Thyroid gland (tissue), 4 donors: ENCODE measurements at places on chromosomes 4 and X. TPM values are rescaled to one million over a fixed set of nuclear protein-coding genes. Genes with fewer than 3 reads are reported as not detected.

GRCh38 chrX:12370497-12370986 lies 232.3 kb downstream of the FRMPD4 start:
- no peaks in the 10 kb centered on the region for H3K27me3 ChIP-seq
- H3K27ac ChIP-seq: no peak overlapping the region
- H3K4me1 ChIP-seq: no peaks in the 10 kb centered on the region
- no peak overlapping the region for H3K4me3 ChIP-seq
- no peak for DNase-seq
- H3K36me3 ChIP-seq: no peaks in the 10 kb centered on the region

DNA sequence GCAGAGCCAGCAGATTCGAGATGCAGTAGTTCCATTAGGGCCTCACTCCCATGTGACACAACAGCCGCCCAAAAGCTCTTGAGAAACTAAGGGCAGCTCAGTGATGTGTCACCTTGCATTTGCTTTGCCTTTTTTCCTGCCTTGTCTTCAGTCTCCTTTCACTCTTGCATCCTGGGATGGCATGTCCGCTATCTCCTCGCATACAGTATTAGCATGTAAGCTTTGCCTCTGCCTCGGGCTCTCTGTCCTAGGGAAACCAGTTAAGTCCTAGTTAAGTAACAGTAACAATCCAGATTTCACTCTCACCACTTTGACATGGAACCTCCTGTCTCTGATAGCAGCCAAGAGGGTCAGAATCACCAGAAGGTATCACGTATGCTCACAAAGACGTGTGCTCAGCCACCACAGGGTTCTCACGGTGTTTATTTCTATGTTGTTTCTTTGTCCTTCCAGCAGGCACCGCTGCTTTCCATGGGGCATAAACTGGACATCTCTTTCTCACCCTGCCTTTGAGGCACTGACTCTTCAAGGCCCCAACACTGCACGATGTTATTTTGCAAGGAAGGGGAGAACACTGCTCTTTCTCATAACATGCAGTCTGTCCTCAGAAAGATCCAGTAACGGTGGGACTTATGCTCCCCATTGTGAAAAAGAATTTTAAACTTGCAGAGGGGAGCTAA lies 26.7 kb upstream of the SORBS2 start:
- peak; percentile 21 for DNase-seq
- H3K27ac ChIP-seq: peak overlapping the region; percentile 29
- H3K4me3 ChIP-seq: no peak overlapping the region
- no peaks in the 10 kb centered on the region for H3K36me3 ChIP-seq

The UGT8 gene
- total RNA-seq: 16.8 TPM

- no peak for DNase-seq
- no peaks in the 10 kb centered on the region for H3K4me1 ChIP-seq
- H3K27me3 ChIP-seq: no peaks in the 10 kb centered on the region
- no peaks in the 10 kb centered on the region for H3K36me3 ChIP-seq
- H3K4me3 ChIP-seq: no peak overlapping the region
- H3K27ac ChIP-seq: no peak overlapping the region
Measured at GRCh38 chr4:152153476-152154270, 382.2 kb downstream of the FBXW7 start.

DNA sequence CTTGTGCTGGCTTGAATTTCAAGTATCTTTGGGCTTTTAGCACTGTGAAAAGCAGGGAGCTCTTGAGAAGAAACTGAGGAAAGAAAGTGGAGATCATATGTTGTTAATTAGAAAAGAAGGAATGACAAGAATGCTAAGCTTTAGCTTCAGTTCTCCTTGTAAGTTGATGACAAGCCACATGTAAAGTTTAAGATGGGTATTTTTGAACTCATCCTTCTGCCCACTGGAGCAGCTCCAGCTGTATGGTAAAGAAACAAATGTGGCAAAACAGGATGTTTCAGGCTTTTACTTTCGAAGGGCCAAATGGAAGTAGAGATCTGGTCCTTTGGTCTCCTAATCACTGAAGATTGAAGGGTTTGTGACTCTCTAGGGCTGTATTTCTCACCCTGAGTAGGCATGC lies 137.8 kb downstream of the GUCY2F start:
- DNase-seq: no peak
- H3K27me3 ChIP-seq: no peaks in the 10 kb centered on the region
- no peaks in the 10 kb centered on the region for H3K4me1 ChIP-seq
- H3K27ac ChIP-seq: no peak overlapping the region
